ENCODE measurements at places on chromosomes 2 and 18.

- DNase-seq: no peak
These were observed 40.7 kb upstream of the NEMP2 start for GRCh38 chr2:190575263-190575662.

- no peak for DNase-seq
These were observed 5.6 kb downstream of the RAB12 start for GRCh38 chr18:8614875-8615274.

DNA sequence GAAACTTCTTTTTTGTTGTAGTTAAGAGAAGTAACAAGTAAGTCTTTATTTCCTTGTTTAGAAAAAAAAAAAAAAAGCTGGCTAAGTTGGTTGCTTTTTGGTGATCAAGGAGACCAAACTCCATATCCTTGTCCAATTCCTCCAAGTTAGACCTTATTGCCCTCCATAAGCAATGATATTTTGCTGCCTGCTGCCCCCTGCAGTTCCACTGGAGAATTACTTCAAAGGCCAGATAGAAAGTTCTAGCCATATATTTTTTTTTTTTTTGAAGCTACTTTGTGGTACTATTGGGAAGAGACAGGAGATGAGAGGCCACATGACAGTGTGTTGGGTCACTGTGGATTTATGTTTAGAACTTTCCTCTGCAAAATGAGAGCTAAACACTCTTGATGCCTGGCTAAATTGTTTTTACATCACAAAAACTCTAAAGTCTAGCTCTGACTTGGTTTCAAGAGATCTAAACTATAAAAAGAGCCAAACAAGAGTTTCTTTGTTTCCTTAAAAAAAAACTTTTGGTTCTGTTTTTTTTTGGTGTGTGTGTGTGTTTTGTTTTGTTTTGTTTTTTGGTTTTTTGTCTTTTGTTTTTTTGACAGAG lies 80.7 kb upstream of the RASGRP3 start:
- peak; percentile 6 for DNase-seq

- DNase-seq: no peak
These were observed 158.8 kb upstream of the FBXO11 start for GRCh38 chr2:48065096-48065495.

DNA sequence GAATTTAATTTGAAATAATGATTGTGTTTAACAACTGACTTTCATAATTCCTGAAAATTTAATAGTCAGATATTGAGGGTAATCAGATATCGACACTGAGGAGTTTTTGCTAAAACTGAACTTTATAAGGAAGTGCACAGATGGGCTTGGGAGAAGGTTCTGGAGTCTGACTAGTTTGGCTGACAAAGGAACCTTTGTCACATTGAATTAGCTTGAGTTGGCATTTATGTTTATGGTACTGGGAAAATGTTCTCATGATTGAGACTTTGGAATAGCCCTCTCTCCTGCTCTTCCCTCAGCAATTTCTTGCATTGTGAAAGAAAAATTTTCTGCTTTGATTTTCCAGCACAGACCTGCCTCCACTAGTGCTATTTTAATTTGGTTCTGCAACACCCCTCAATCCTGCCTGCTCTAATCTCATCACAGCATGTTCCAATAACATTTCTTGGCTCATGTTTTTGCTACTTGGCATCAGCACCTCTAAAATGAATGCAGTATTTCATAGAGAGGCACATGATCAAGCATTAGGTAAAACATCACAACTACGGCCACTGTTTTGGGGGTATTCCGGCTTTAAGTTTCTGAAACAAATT lies 133.9 kb upstream of the FSHR start:
- DNase-seq: no peak

- no peak for DNase-seq
These were observed 8.2 kb upstream of the CLIP4 start for GRCh38 chr2:29106980-29107388.

GRCh38 chr2:127597984-127598380 lies 48.0 kb upstream of the GPR17 start:
- DNase-seq: no peak

- DNase-seq: no peak
These were observed 7.0 kb downstream of the KIF5C start for GRCh38 chr2:148882051-148882450.

GRCh38 chr2:101823347-101823791 lies 125.9 kb downstream of the MAP4K4 start:
- DNase-seq: peak; percentile 49

DNA sequence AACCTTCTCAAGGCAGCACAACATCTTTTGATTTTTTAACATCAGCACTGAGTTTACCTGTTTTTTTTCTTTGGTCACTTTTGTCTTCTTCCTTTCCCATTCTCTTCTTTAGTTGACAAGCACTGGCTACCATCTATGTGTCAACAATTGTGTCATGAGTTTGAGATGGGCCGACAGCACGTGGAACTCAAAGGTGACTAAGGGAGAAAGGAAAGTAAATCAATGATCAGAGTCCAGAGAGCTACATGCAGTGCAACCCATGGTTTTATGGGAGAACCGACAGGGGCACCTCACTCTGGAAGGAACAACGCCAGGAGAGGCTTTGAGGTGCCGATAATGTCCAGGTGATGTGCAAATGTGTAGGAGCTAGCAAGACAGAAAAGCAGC lies 755.5 kb downstream of the RNF144A start:
- no peak for DNase-seq

DNA sequence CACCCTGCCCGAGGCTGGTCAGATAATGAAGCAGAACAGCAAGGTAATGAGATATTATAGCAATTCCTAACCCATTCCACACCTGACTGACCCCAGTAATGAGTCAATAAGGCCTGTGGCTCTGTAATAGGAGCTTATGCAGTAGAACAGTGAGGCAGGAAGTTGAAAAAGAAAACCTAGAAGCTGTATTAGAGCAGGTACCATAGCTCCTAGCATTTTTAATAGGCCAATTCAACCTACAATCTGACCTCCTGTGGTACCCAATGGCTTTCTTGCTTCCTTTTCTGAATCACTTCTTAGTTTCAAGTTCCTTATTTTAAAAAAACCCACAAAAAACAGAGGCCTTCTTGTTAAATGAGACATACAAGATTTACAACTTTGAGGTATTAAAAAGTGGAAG lies 43.6 kb upstream of the MAP2 start:
- no peak for DNase-seq

GRCh38 chr18:7757175-7757574 lies 190.1 kb downstream of the PTPRM start:
- DNase-seq: no peak

- no peak for DNase-seq
These were observed 322.1 kb upstream of the MEX3C start for GRCh38 chr18:51519571-51519970.

GRCh38 chr18:9418047-9418690 lies 57.1 kb upstream of the RALBP1 start:
- no peak for DNase-seq

DNA sequence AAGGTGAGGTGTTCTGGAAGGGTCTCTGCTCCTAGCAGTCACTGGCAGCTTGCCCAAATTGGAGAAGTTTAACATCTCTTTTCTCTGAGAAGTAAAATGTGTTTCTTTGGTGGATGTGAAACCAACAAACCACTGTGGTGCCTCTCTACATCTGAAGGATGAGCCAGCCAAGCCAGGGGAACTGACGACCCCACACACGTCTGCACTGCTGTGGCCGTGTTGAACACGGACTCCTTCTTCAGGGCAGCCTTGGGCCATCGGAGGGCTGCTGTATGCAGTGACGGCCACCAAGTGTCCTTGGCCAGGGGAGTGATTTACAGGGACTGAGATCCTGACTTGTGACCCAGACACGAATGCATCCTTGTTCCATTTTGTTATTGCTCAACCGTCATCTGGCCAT lies 207.8 kb downstream of the ACKR3 start:
- DNase-seq: no peak

GRCh38 chr2:170243118-170243837 lies 65.3 kb downstream of the MYO3B start:
- no peak for DNase-seq

- no peak for DNase-seq
These were observed 1.7 kb upstream of the MAPK4 start for GRCh38 chr18:50558157-50558556.

GRCh38 chr2:80070587-80070986 lies 234.0 kb downstream of the LRRTM1 start:
- no peak for DNase-seq

GRCh38 chr18:61334491-61334850 lies 1.2 kb downstream of the CDH20 start:
- DNase-seq: no peak

DNA sequence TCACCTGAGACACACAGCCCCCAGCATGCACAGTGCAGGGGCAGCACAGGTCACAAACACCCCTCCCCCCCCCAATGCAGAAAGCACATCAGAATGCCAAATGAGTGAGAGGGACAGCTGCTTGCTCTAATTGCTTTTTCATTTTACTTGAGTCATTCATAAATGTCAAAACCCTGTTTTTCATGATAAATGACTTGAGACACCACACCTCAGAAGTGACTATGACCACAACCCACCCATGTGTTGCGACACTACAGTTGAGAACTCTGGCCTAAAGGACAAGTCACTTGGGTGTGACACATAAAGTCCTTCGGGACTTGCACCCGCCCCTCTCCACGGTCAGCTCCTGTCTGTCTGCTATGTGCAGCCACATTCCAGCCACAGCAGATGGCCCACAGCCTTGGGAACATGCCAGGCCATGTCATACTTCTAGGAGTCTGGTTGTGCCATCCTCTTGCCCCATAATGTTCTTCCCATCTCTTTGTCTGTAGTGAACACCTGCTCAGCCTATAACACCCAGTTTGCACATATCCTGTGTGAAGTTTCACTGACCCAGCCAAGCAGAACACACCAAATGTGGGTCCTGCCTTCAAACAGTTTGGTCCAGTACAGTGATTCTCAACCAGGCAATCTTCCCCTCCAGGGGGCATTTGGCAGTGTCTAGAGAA lies 30.2 kb upstream of the RIOK3 start:
- peak; percentile 3 for DNase-seq

- DNase-seq: no peak
These were observed 233.2 kb downstream of the SLC8A1 start for GRCh38 chr2:40218679-40219078.

DNA sequence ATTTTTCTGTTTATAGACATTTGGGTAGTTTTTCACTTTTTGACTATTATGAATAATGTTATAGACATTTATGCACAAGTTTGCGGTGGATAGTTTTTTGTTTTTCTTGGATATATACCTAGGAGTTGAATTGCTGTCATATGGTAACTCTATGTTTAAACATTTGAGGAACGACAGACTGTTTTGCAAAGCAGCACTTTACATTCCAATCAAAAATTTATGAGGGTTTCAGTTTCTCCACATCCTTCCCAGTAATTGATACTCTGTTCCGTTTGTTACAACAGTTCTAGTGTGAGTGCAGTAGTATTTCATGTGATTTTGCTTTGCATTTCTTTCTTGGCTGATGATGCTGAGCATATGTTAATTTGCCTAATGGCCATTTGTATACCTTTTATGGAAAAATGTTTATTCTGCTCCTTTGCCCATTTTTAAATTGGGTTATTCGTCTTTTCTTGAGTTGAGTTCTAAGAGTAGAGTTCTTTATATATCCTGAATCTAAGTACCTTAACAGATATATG lies 617.3 kb upstream of the LRATD1 start:
- no peak for DNase-seq

DNA sequence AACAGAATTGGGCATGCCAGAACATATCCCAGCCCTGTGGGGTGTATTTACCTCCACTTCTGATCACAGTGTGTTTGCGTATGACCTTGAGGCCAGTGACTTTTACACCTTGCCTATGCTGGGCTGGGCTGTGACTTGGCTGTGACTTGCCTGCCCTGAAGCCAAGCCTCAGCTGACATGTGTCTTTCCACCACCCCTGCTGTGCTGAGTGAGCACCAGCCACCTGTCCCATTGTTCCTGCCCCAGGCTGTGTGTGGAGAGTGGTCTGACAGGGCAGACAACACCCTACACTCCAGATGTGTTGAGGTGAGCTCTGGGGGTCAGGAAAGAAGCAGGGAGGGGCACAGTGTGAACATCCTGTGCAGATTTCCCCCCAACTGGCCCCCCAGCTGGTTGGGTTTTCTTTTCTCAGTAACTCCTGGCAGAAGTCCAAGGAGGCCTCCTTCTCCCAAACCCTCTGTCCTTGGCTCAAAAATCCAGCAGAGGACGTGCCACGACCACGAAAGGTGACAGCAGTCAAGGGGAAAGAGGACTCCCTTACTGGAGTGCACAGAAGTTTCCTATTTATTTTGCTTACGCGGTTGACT lies 5.1 kb upstream of the STEAP3 start:
- no peak for DNase-seq

- no peak for DNase-seq
These were observed 100.7 kb downstream of the LYPD6 start for GRCh38 chr2:149430743-149431736.

DNA sequence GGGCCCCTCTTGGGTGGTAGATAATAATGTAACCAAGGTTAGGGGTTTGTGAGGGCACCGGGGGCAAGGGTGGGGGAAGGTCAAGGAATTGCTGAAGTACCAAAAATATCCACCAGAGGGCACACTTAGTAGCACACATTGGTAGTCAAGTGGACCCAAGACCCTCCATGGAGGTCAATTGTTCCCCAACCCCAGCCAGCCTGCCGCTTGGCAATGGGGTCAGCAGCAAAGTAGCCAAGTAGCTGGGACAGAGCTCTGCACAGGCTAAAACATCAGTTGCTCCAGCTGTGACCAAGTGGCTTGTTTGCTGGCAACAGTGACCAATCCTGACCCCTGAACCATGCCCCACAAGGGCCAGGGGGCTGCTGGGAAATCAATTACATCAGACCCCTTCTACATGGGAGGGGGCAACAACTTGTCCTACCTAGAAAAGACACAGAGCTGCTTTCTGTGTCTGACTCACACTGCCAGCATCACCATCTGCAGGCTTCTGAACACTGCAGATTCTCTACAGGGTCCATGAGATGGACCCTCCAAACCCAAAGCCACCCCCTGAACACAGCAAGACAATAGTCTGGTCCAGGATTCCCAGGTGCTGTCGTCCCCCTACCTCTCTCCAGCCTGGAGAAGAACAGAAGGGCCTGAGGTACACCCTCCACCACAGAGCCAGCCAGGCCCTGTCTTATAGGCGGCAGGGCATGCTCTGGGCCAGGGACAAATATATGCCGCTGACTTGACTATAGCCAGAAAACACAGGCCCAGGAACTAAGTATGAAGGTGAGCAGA lies 76.0 kb downstream of the EMX1 start:
- DNase-seq: no peak

Measured in stimulated activated CD8-positive, alpha-beta memory T cell treated with anti-CD3 and anti-CD28 coated beads, Interleukin-7, amount 100 ng/mL, for 1 hour (primary cell).